Osteoblast (primary cell): ENCODE measurements at places on chromosomes 2 and 18. TPM values are rescaled to one million over a fixed set of nuclear protein-coding genes. Genes with fewer than 3 reads are reported as not detected.

Gene SLC5A7
- not detected in 2 replicates for total RNA-seq

GRCh38 chr2:119671016-119671415 lies 8.0 kb upstream of the TMEM177 start:
- no peak for DNase-seq

DNA sequence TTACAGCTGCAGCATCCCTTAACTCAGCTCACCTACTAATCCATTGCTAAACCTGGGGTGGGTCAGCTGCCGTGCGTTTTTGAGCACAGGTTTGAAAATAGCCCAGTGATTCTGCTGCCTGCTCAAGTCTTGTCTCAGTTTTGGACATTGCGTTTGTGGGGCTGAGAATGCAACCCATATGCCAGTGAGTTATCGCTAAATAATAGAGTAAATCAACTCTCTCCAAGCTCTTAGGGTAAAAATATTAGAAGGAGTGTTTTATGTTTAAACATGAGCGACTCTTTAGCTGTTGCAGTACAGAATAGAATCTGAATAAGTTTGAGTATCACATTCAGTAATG lies 2.1 kb downstream of the TSHZ1 start:
- no peak for DNase-seq

GRCh38 chr18:3789525-3789924 lies 339.6 kb downstream of the TGIF1 start:
- DNase-seq: no peak

GRCh38 chr2:225937625-225938187 lies 538.2 kb downstream of the NYAP2 start:
- DNase-seq: no peak

DNA sequence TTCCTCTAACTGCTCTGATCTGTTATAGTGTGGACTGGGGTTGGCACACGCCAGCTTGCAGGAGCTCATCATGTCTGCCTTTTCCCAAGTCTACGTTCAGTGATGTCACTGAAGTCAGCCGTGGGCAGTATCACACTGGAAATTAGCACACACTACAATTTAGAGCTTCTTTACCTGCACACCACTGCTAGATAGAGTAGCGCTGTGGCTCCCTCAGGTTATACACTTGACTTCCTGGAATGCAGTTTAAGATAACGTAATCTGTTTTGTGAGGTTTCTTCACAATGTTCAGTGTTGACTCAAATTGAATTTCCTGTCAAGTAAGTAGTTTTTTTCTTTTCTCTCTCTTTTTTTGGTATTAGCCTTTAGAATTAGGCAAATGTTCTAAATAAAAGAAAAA lies 487.2 kb downstream of the DCDC2C start:
- no peak for DNase-seq

Gene ALK
- total RNA-seq: under 0.01 and 0.29 TPM in 2 replicates

- DNase-seq: no peak
Measured at GRCh38 chr2:178491612-178492011, 11.4 kb downstream of the PLEKHA3 start.

DNA sequence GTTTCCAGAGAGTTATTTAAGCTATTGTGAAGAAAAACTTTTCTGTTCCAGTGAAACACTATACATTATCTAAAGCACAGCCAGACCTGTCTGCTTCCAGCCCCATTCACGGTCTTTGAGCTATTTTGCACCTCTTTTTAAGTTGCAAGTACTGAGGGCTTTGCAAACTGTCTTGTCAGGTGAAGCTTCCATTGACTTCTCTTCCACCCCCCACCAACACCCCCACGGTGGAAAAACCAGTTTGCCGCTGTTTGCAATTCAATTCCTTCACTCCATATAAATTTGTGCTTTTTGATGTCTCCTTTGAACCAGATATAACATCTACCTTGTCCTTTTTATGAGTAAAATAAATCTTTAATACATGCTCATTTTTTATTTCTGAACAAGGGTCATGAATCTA lies 15.7 kb downstream of the B3GNT7 start:
- DNase-seq: no peak

DNA sequence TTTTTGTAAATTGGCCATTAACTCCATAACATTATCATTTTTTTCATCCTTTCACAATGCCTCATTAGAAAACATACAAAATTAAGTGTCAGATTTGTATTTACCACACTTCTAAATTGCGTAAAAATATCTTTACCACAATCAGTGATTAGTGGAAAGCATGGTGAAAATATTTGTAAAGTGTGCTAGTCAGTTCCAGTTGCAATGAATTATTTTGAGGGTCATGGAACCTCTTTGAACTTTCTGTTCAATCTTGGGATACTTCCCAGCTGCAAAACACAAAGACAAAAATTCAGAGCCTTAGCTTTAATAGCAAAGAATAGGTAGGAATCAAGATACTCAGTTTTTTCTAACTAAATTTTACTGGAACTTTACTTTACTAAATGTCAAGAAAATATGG lies 4.0 kb upstream of the COL3A1 start:
- DNase-seq: no peak

Gene SCN9A
- 1.8 and 2.1 TPM in 2 replicates for total RNA-seq

DNA sequence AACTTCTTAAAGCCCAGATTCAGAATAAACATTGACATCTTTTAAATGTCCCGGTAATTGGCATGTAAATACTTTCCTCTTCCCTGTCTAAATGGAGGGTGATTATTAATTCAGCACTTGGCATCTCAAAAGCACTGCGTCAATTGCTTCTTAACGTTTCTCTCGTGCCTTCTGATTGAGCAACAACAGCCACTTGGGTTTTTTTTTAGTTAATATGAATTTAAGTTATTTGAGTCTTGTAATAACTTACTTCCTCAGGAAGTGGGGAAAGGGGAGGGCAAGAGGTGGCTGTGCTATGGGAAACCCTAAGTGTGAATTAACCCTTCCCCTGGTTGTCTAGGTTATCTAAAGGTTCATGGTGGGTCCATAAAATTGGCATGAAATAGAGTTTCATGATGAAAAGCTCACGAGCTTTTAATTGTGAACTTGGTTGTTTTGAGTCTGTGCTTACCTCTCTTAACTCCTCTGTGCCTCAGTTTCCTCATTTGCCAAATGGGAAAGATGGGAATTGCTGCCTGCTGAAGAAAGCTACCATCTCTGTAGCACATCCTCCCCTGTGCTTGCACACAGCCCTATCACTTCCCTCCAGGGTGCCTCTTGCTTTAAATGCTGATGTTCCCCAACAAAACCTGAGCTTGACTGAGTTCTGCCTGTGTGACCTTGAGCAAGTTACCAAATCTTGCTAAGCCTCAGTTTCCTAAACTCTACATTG lies 126.3 kb upstream of the BCL2L11 start:
- no peak for DNase-seq

Gene CRYGC
- not detected in 2 replicates for total RNA-seq

Gene CNOT9
- 47.1 and 50.3 TPM in 2 replicates for total RNA-seq

DNA sequence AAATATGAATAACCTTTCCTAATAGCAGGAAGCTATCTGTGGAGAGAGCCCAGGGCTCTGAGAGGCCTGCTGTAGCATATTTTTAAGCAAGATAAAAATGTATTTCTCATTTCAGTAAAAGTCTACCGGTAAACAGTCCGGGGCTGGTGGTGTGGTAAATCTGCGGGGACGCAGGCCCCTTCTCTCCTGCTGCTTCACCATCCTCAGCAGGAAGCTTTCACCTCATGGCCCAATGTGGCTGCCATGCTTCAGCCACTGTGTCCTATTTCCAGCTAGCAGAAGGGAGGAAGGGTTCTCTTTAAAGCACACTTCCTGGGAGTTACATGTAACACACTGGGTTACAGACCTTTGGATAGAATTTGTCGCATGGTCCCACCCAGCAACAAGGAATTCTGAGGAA lies 79.5 kb upstream of the ODC1 start:
- peak; percentile 34 for DNase-seq

GRCh38 chr2:100784681-100785080 lies 35.3 kb upstream of the NPAS2 start:
- DNase-seq: no peak

Gene ANKRD44
- total RNA-seq: 44.5 and 56.3 TPM in 2 replicates

DNA sequence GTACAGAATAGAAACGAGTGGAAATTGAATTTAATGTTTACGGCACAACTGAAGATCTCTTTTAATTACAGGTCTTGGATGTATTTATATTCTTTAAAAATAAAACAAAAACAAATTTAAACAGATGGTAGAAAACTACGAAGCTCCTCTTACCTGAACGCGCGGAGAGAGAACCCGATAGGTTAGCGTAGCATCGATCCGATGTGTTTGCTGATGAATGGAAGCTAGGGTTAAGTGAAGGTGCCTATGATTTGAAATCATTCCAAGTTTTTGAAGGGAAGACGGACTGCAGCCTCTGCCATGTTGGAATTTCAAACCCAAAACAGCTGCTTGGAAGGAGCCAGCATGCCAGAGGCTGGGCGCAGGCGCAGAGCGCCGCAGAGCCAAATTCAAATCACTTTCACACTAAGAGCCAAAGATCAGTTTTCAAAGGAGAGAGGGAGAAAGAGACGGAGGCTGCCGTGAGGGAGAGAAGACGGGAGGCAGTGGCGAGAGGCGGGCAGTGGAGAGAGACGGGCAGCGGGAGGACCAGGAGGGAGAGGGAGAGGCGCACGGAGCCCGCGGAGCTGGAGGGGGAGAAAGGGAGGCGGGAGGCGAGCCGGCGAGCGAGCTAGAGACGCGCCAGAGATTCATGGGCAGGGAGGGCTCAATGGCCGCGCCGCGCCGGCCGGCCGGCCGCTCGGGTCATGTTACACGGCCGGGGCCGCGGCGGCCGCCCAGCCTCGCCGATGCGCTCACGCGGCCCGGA lies at the start of gene FIGN:
FIGN (minus strand) TSS at position 324 of the 748 bp plus-strand sequence. CDS start 1,081 bp downstream, outside the sequence.
- DNase-seq: peak; percentile 98

Gene TRIM43
- not detected in 2 replicates for total RNA-seq

Gene SPP2
- not detected in 2 replicates for total RNA-seq

GRCh38 chr18:50632895-50633515 lies 73.1 kb downstream of the MAPK4 start:
- no peak for DNase-seq

DNA sequence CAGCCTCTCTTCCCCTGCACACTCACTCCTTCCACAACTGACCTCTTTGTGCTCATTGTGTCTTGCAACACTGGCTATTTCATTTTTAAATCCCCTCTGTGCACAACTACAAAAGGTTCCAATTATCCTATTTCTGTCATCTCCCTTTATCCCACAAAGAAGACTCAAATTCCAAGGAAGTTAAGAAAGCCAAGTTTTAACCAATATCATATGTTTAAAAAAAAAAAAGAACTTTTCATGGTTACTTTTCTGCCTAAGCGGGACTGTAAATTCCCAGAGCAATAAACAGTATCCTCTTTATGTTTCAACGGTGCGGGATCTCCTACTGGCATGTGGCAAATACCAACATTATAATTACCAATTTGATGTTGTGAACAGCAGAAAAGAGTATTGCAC lies 83.8 kb downstream of the DOCK10 start:
- peak; percentile 77 for DNase-seq

Gene C1QL2
- total RNA-seq: not detected in 2 replicates

- no peak for DNase-seq
Measured at GRCh38 chr18:56402872-56403516, 235.4 kb downstream of the TXNL1 start.

Gene KIF1A
- total RNA-seq: under 0.01 TPM in 1 of 2 replicates, not detected in the other

Gene MPV17
- 98.8 and 112 TPM in 2 replicates for total RNA-seq

Gene MERTK
- 0.59 and 0.72 TPM in 2 replicates for total RNA-seq

- peak; percentile 80 for DNase-seq
Measured at GRCh38 chr2:200756618-200757321, 54.9 kb upstream of the BZW1 start.

- DNase-seq: no peak
Measured at GRCh38 chr2:70767079-70767698, 811 bp downstream of the ADD2 start.

Gene GALNT13
- total RNA-seq: under 0.01 and 0.36 TPM in 2 replicates

DNA sequence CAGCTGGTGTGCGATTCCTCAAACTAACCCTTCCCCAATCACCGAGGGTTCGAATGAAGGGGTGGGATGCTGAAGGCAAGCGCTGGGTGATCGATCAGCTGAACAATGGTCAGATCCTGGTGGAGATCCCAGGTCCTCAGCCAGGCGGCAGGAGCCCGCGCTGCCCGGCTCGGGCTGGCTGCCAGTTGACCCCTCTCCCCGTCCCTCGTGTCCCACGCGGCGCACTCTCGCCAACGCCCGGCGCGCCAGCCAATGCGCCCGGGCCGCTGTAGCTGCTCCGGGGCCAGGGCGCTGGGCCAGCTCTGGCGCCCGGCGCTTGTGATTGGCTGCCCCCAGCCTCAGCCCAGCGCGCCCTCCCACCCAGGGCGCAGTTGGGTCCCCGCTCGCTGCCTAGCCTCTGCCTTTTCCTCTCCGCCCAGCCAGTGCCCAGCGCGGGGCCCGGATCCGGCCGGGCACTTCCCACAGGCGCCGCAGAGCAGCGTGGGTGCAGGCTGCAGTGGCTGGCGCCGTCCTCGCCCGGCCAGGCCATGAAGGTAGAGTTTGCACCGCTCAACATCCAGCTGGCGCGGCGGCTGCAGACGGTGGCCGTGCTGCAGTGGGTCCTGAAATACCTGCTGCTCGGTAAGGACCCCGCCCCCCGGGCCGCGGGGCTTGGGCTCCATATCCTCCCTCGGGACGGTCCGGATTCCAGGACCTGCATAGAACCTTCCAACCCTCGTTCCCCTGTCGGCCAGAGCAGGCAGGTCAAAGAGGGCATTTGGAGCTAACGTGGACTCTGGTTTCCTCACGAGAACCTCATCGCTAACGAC lies at the start of gene MOGAT1:
MOGAT1 (plus strand) TSS at position 400 of the 809 bp plus-strand sequence; CDS start at position 528, 128 bp downstream.
- DNase-seq: peak; percentile 90

GRCh38 chr2:171490577-171490976 lies 31.7 kb upstream of the CYBRD1 start:
- peak; percentile 3 for DNase-seq

DNA sequence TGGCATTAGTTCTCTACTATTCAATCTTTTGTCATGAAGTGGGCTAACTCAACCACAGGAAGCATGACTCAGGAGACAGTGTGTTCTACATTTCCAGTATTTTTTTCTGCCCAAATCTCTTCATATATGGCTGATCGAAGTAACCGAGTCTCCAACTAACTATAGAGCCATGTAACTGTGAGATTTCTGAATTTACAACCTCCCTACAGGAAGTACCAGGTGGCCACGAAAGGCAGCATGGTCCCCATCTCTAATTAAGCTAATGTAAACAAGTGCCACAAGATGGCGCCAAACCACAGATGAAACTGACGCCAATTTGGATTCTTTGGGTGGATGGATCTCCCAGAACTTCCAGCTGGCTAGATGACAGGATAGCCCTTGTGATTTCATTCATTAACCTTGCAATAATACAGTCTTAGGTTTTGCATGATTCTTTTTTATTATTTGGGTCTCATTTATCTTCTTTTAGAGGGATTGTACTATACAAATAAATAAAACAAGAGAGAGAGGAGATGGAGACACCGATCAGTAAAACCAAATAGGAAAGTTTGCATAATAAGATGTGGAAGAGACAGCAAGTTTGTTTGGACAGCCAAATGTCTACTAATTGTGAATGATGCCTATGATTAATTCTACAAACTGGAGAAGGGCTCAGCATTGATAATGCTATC lies 18.3 kb upstream of the ARHGAP15 start:
- DNase-seq: peak; percentile 3

- peak; percentile 60 for DNase-seq
Measured at GRCh38 chr2:172100080-172100934, 2.4 kb downstream of the DLX2 start.
